AG04450 (cell line): ENCODE measurements at places on chromosomes 7 and 10.

- DNase-seq = no peak
Measured at GRCh38 chr7:30852308-30852684, 59.4 kb upstream of the AQP1 start.

DNA sequence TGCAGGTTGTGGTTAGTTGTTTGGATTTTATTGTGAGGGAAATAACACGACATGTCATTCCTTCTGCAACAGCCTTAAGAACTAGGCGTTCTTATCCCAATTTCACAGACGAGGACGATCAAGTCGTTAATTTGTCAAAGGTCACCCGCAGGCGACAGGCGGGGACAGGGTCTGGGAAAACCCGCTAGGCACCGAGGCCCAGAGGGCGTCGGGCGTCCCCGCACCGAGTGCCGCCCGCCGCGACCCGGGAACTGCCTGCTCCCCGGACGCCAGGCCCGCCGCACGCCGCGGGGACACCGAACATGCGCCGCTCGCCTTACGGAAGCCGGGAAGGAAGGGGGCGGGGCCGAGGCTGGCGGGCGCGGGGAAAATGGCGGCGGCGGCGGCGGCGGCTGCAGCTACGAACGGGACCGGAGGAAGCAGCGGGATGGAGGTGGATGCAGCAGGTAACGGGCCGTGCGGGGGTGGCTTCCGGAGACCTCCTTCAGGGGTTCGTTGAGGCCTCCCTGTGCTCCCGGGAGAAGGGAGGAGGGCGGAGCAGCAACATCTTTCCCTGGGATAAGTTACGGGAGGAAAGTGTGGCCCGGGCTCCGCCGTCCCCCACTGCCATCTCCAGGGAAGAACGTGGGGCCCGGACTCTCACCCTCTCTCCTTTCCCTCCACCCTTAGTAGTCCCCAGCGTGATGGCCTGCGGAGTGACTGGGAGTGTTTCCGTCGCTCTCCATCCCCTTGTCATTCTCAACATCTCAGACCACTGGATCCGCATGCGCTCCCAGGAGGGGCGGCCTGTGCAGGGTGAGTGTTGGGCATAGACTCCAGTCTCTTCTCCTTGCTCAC, at the start of gene COPS6:
TSS of gene COPS6 (plus strand) at position 349 of the 837 bp plus-strand sequence. CDS start at position 371, 22 bp downstream.
- DNase-seq = no peak

DNA sequence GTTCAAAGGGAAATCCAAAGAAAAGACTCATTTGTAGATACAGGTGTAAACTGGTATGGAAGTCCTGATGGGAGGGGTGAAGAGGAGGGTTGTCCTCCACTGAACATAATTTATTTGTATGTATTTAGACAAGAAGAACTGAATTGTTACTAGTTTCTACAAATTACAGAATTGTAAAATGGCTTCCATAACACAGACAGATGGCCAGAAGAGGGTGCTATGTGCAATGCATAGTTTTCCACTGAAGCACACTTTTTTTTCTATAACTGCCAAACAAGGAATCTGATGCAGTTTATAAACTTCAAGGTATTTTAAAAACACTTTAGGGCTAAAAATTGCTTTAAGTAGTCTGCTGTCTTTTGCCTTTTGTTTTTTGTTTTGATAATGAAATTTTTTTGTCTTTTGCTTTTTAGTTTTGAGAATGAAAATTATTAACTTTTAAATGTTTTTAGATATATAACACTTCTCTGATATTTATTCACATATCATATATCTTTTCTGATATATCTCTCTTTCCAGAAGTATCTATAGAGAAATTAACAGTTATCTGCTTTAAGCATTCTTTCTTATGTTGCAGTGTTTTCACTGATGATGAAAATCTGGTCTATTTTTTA, 58.5 kb downstream of the PHYHIPL start:
- peak; percentile 15 for DNase-seq

DNA sequence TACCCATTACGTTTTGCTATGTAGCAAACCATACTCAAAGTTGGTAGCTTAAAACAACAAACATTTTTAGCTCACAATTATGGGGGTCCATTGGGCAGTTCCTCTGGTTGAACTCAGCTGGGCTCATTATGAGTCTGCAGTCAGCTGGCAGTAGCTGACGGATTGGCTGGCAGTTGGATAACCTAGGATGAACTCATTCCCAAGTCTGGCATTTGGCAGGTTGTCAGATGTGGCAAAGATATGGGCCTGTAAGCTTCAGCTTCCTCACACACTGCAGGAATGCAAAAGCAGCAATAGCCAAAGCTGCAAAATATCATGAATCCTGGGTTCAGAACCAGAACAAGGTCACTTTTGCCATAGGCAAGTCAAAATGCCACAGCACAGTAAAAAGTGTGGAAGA, 412.2 kb upstream of the SORCS1 start:
- DNase-seq = no peak

DNA sequence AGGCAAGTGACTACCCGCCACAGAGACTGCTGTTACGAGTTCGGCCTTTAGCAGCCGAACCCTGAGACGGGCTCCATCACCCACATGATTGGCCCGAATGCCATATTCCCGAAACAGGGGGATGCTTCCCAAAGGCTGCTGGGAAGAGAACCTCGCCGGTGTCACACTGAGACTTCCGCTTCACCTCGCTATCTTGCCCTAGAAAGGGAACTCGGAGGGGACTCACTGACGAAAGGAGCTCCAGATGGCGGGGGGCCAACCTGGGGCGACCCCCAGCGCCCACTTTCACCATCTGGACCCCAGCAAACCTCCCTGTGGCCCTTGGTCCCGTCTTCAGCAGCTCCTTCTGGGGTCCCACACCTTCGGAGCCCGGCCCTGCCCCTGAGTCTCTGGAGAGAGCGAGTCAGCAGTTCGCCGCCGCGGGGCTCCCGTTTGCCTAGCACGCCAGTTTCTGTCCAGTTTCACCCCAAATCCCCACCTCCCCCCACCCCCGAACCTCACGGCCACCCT, 529 bp downstream of the HPS1 start:
- no peak for DNase-seq

- peak; percentile 16 for DNase-seq
Measured at GRCh38 chr7:24660546-24660945, 87.3 kb downstream of the PALS2 start.

DNA sequence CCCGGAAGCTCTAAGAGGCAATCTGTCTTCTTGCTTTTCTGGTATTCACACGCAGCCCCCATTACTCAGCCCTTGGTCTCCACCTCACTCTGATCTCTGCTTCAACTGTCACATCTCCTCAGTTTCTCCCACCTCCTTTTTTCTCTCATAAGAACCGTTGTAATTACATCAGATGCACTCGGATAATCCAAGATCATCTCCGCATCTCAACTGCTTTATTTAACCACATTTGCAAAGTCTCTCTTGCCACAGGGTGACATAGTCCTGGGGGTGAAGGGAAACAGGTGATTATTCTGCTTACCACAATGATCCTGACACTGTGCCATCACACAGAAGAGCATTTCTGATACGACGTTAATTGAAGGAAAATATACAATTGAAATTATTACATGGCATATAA, 79.9 kb downstream of the HACD1 start:
- no peak for DNase-seq

DNA sequence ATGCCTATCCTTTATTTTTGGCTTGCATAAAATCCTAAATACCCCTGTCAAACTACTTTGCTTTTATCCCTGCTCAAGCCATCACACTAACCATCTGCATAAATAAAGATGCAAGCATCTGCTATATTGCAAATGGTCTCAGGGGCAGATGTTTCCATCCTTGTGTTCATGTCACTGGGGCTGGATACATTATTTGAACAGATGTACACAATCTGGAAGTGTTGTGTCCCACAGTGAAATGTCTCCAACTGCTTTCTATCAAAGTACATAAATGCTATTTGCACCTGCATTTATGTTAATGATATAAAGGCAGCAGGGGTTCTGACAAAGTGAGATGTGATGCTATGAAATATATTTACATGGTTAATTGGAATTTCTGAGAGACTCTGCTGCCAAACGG, 163.1 kb downstream of the ZNF438 start:
- no peak for DNase-seq

GRCh38 chr10:15369256-15370211, 1.6 kb downstream of the FAM171A1 start:
- no peak for DNase-seq

GRCh38 chr10:103566536-103566935, 73.0 kb downstream of the NEURL1 start:
- no peak for DNase-seq

DNA sequence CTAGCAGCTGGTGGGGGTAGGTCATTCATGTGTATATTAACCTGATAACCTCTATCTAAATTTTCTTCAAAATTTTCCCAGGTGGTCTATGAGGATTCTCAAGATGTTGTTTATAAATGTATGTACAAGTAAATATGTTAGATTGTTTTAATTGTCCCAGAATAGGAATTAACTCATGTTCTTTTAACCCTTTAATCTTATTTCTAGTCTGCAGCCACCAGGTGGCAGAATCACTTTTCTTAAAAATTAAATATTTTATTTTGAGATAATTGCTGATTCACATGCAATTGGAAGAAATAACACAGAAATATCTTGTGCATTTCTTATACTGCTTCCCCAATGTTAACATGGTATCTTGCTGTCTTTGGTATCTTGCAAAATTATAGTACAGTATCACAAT, 589.5 kb downstream of the ARL4A start:
- DNase-seq = no peak

- DNase-seq = no peak
Measured at GRCh38 chr7:151520419-151521261, 945 bp upstream of the RHEB start.

- no peak for DNase-seq
Measured at GRCh38 chr7:17631061-17631460, 309.2 kb downstream of the SNX13 start.

DNA sequence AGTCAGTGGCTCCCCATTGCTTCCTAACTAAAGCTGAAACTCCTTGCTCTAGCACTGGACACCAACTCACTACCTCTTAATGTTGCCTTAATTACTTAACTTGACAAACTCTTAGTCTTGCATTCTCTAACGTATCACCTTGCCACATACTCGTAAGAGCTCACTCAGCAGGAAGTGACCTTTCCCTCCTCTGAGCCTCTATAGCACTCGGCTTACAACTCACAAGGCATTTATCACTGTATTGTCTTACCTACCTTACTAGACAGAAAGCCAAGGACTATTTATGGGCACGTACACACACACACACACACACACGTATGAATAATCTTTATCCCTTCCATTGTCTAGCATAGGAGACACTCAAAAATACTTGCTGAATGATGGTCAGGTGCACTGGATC, 21.2 kb downstream of the CEP41 start:
- no peak for DNase-seq

DNA sequence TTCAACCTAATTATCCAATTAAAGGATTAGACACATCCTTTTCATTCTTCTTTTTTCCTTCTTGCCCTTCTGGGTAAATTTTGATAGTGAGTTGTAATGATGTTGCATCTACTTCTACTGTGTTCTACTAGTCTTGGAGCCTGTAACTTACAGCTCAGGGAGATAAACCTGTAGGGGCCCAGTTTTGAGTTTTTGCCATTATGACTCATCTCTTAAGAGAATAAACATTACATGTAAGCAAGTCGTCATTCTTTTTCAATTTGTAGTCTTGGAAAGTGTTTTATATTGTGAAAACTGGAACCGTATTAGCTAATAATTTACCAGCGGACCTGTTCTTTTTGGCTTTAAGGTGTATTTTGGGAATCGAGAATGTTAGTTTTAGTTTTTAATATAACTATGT, 89.7 kb upstream of the RPA3 start:
- peak; percentile 41 for DNase-seq

DNA sequence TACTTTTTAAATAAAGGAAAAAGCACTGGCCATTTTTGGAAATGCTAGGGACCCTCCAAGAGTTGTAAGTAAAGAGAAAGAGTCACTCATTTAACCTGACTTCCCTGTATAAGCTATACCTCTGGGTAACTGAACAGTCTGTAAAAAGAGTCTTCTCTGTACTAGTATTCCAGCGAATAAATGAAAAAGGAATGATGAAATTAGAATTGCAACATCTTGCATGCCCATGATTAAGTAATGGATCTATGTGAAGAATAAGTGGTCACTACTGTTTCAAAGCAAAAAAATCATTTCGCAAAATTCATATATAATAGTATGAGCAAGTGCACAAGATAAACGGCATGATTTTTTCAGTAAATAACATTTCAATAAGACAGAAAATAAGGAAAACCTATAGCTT, 116.8 kb downstream of the ZFAND4 start:
- DNase-seq = no peak

- DNase-seq = no peak
Measured at GRCh38 chr7:151447901-151448260, 7.9 kb upstream of the CRYGN start.

- DNase-seq = no peak
Measured at GRCh38 chr10:12489357-12489756, 140.0 kb downstream of the CAMK1D start.

DNA sequence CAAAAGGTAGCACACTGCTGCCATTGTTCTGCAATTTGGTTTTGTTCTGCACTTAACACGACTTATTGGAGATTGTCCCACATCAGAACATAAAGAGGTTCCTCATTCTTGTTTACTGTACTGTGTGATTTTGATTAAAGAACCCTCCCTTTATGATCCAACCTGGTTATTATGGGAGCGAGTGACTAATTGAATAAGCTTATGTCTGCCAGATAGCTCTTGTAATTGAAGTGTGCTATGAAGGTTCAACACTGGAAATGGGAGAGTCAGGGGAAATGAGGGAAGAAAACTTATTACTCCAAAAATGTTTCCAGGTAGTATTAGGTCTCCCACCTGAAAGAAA, 33.9 kb downstream of the CASP7 start:
- DNase-seq = no peak

DNA sequence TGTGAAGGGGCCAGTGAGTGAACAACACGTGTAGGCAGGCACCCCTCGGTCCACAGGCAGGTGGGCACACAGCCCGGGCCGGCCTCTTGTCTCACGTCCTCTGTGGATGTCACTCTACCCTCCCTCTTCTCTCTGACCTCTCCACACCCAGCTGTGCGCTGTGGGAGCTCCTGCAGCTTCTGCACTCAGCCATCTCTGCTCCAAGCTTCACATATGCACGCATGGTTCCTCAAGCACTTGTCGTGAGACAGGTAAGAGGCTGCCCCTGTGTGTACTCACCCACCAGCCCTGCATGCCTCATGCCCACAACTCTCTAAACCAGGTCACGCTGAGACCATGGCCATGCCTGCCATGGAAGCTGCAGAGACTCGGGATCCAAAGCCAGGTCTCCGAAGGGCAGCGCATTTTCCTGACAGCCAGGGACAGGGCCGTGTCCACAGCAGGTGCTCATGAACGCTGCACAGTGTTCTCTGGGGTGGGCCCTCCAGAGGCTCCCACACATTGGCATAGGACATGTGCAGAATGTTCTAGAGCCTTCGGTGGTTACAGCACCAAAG, 477.5 kb downstream of the PTPRN2 start:
- DNase-seq = no peak

- DNase-seq = no peak
Measured at GRCh38 chr10:59036311-59037017, 140.0 kb upstream of the PHYHIPL start.

- peak; percentile 89 for DNase-seq
Measured at GRCh38 chr7:47153058-47153457, 428.9 kb downstream of the TNS3 start.

- no peak for DNase-seq
Measured at GRCh38 chr10:123057968-123058367, 49.2 kb downstream of the ACADSB start.

GRCh38 chr10:13590886-13591285, 4.1 kb downstream of the PRPF18 start:
- no peak for DNase-seq

GRCh38 chr10:110850099-110850498, 21.6 kb upstream of the PDCD4 start:
- DNase-seq = no peak

GRCh38 chr7:101754424-101755159, 62.8 kb upstream of the CUX1 start:
- no peak for DNase-seq

GRCh38 chr10:131162211-131162610, 149.3 kb downstream of the TCERG1L start:
- no peak for DNase-seq
